ENCODE measurements at places on chromosomes 7 and 10. TPM values are rescaled to one million over a fixed set of nuclear protein-coding genes. Genes with fewer than 3 reads are reported as not detected.

The CDH23 gene
- polyA plus RNA-seq: 0.01 TPM

The MEST gene
- 3.8 TPM for polyA plus RNA-seq

The EVX1 gene
- not detected for polyA plus RNA-seq

The KEL gene
- not detected for polyA plus RNA-seq

The NEUROD6 gene
- polyA plus RNA-seq: not detected

The SLC18A3 gene
- polyA plus RNA-seq: not detected

The GHRHR gene
- polyA plus RNA-seq: not detected

The SPDYE3 gene
- polyA plus RNA-seq: not detected

The COMTD1 gene
- polyA plus RNA-seq: 6.8 TPM

The IFIT3 gene
- 30.2 TPM for polyA plus RNA-seq

The NPM3 gene
- polyA plus RNA-seq: 71.6 TPM

The CARD11 gene
- polyA plus RNA-seq: 4.1 TPM

The SLC39A12 gene
- 0.03 TPM for polyA plus RNA-seq

The RADIL gene
- not detected for polyA plus RNA-seq

The HK1 gene
- 90.9 TPM for polyA plus RNA-seq

The TLX1 gene
- not detected for polyA plus RNA-seq
